ENCODE measurements at places on chromosomes 11 and 22.

DNA sequence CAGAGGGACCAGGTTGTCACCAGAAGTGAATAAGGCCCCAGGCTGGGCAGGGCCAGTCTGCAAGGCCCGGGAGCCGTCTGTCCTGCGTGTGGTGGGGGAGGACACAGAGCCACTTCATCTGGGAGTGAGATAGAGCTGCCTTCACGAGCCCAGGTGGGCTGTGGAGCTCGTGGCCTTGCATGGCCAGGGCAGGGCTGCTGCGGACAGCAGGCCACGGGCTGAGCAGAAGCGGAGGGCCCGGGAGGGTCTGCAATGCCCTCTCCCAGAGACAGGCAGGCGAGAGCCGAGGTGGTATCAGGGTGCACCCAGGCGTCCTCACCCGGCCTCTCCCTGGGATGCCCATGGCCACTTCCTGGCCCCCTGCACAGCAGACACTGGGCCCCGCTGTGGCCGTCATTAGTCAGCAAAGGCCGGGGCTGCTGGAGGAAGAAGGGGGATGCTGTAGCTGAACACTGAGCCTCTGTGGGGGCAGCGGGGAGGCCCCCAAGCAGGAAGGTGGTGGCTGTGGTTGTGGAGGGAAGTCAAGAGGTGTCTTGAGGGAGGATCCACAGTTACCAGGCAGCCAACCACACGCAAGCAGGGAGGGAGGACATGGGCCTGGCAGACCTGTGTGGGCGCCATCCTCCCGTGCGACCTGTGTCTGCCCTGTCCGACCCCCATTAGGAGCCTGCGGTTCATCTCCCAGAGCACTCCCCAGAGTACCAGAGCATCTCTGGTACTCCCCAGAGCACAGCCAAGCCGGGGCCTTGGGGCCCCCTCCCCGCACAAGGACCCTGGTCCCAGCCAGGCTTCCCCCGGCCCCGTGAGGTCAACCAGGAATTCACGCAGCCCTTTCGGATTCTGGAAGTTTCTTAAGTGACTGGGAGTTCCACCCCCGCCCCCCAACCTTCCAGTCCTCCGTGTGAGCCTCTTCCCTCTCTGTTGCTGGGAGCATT lies 1109.5 kb downstream of the BRD1 start:
- no peaks in the 10 kb centered on the region for H3K36me3 ChIP-seq
- H3K4me3 ChIP-seq = no peak overlapping the region
- H3K27me3 ChIP-seq = no peaks in the 10 kb centered on the region
- DNase-seq = no peak
- H3K27ac ChIP-seq = no peak overlapping the region

DNA sequence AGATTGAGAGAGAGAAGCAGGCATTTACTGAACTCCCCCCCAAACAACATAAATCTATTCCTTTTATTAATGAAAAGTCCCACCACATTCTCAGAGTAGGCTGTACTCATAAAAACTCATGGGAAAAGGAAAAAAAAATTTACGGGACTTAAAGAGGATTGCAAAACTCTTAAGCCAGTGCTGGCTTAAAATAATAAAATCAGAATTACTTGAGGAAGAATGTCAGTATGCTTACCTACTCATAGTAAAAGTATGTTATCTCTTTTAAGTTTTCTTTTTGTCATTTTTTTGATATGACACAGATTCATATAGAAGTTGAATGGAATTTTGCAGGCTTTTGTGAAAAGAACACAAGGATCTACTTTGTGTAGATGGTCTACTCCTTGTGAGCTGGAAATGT lies 126.3 kb downstream of the LUZP2 start:
- no peaks in the 10 kb centered on the region for H3K27me3 ChIP-seq
- H3K36me3 ChIP-seq = no peaks in the 10 kb centered on the region
- no peak for DNase-seq
- no peaks in the 10 kb centered on the region for H3K4me1 ChIP-seq
- H3K4me3 ChIP-seq = no peak overlapping the region

GRCh38 chr11:20599221-20600019 lies at the start of gene SLC6A5:
TSS of gene SLC6A5 (plus strand) at chr11:20599608. CDS start at chr11:20599673, 65 bp downstream.
- DNase-seq = no peak
- no peaks in the 10 kb centered on the region for H3K36me3 ChIP-seq
- H3K27ac ChIP-seq = no peak within 1 kb of the TSS
- no peak within 1 kb of the TSS for H3K4me3 ChIP-seq
- peaks cover 7% of the 10 kb centered on the region for H3K27me3 ChIP-seq
- H3K4me1 ChIP-seq = no peaks in the 10 kb centered on the region

GRCh38 chr11:1472180-1473005 lies 14.2 kb downstream of the MOB2 start:
- H3K27ac ChIP-seq = no peak overlapping the region
- no peaks in the 10 kb centered on the region for H3K4me1 ChIP-seq
- no peaks in the 10 kb centered on the region for H3K27me3 ChIP-seq
- peaks cover 7% of the 10 kb centered on the region for H3K36me3 ChIP-seq
- H3K4me3 ChIP-seq = no peak overlapping the region

- peaks cover 2% of the 10 kb centered on the region for H3K4me1 ChIP-seq
- no peak overlapping the region for H3K27ac ChIP-seq
- DNase-seq = no peak
- no peak overlapping the region for H3K4me3 ChIP-seq
- H3K27me3 ChIP-seq = no peaks in the 10 kb centered on the region
Observed at GRCh38 chr11:13287681-13288080, 10.1 kb downstream of the BMAL1 start.

GRCh38 chr11:15367695-15368094 lies 253.0 kb downstream of the INSC start:
- no peaks in the 10 kb centered on the region for H3K27me3 ChIP-seq
- no peak for DNase-seq
- no peak overlapping the region for H3K4me3 ChIP-seq
- no peaks in the 10 kb centered on the region for H3K36me3 ChIP-seq
- H3K4me1 ChIP-seq = no peaks in the 10 kb centered on the region
